ENCODE measurements at places on chromosomes 11 and 22. TPM values are rescaled to one million over a fixed set of nuclear protein-coding genes. Genes with fewer than 3 reads are reported as not detected.

- no peaks in the 10 kb centered on the region for H3K36me3 ChIP-seq
- no peak for DNase-seq
- H3K4me1 ChIP-seq: no peaks in the 10 kb centered on the region
- no peak overlapping the region for H3K4me3 ChIP-seq
Observed at GRCh38 chr22:32692371-32692770, 109.1 kb upstream of the TIMP3 start.

GRCh38 chr22:21837248-21837979 is 30.0 kb downstream of the MAPK1 start:
- DNase-seq: no peak
- no peaks in the 10 kb centered on the region for H3K27me3 ChIP-seq
- no peaks in the 10 kb centered on the region for H3K36me3 ChIP-seq
- peaks cover 2% of the 10 kb centered on the region for H3K4me1 ChIP-seq

DNA sequence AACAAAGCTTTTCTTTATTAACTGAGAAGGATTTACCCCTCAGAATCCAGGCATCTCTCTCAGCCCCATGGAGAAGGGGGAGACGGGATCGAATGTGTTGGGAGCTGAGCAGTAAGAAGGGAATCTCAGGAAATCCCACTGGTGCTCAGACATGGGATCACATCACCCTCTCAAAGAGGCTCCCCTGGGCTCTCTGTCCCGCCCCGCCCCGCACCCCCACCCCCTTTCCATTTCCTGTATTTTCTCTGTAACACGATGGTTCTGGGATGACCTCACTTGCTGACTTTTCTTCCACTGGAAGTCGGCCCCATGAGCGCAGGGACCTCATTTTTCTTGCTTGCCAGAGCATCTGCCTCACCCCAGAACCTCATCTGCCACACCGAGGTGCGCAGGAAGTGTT is 100.0 kb downstream of the RPS6KA4 start:
- no peak for DNase-seq
- no peaks in the 10 kb centered on the region for H3K36me3 ChIP-seq
- no peak overlapping the region for H3K27ac ChIP-seq
- no peaks in the 10 kb centered on the region for H3K27me3 ChIP-seq

DNA sequence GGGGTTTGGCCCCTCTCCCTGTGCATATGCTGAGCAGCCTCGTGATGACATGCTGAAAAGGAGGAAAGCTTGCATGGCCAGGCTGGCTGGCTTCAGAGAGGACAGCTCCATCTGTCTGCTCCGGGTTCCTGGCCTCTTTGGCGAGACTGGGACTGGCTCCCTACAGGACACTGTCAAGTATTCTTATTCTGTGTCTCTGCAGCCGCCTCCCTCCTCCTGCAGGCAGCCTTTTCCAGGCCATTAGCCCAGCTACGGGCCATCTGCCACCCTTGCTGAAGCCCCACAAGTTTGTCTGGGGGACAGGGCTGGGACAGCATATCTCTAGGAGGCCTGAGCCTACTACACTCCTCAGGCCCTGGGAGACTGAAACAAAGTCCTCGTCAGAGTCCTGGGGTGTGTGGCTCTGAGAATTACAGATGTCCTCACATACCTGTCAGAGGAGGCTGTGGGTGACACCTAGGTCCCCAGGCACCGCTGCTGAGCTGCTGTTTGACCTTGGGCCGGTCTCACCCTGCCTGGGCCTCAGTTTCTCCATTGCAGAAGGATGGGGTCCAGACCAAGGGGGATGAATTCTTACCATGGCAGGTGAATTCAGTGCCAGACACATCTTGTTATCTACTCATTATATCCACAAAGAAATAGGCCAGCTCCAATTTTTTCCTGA is 11.0 kb downstream of the MRGPRG start:
- DNase-seq: no peak
- no peaks in the 10 kb centered on the region for H3K27me3 ChIP-seq
- H3K36me3 ChIP-seq: no peaks in the 10 kb centered on the region

- H3K27me3 ChIP-seq: no peaks in the 10 kb centered on the region
- H3K4me1 ChIP-seq: no peaks in the 10 kb centered on the region
- DNase-seq: no peak
- H3K4me3 ChIP-seq: no peak overlapping the region
- no peak overlapping the region for H3K27ac ChIP-seq
Observed at GRCh38 chr11:9956483-9956882, 292.6 kb downstream of the SWAP70 start.

OR5D16 gene
- not detected for total RNA-seq

TPP1 gene
- 96.7 TPM for total RNA-seq

BRSK2 gene
- total RNA-seq: 9.3 TPM

All from ascending aorta (tissue), 2 donors.